ENCODE measurements at places on chromosomes 16 and 17.

GRCh38 chr17:58245428-58246103 lies 7.2 kb downstream of the LPO start:
- DNase-seq: no peak

GRCh38 chr16:31455601-31456314 lies 3.5 kb upstream of the ARMC5 start:
- no peak for DNase-seq

- DNase-seq: no peak
These were observed 6.6 kb upstream of the PDP2 start for GRCh38 chr16:66873685-66874055.

DNA sequence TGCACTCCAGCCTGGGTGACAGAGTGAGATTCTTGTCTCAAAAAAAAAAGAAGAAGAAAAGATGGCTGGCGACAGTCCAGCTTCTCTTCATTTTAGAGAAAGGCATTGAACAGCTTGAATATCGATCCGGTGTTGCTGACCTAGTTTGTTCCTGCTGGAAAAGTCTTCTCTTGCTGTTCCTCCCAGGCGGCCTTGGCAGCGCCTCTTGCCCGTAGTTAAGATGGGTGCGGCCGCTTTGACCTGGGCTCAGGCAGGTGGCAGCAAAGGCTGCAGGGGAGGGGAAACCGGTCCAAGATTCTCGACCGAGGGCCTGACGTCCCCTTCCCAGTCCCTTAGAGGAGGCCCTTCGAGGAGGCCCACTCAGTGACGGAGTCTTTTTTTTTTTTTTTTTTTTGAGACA lies 3.8 kb upstream of the ZNF764 start:
- DNase-seq: no peak

- no peak for DNase-seq
These were observed 13.4 kb downstream of the ITGAM start for GRCh38 chr16:31273187-31273586.

GRCh38 chr16:50530277-50531236 lies 17.6 kb upstream of the NKD1 start:
- no peak for DNase-seq

- DNase-seq: no peak
These were observed 16.4 kb upstream of the CUEDC1 start for GRCh38 chr17:57971572-57971971.

GRCh38 chr16:85593494-85594221 lies 19.5 kb upstream of the GSE1 start:
- no peak for DNase-seq

DNA sequence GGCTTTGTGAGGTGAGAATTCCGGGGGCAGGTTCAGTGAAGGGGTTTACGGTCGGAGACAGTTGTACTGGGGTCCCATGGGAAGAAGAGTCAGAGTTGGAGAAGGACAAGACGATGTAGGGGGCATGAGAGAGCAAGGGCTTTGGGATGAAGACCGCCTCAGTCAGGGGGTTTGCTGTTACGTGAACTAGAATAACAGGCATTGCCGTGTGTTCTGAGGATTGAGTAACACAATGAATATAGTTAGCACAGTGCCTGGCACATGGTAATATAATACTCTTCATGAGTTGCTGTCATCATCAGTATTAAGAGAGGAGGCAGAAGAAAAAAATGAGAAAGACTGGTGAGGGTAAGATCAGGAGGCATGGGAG lies 577 bp downstream of the ZNF646 start:
- no peak for DNase-seq
